ENCODE measurements at places on chromosomes 13 and 19.

DNA sequence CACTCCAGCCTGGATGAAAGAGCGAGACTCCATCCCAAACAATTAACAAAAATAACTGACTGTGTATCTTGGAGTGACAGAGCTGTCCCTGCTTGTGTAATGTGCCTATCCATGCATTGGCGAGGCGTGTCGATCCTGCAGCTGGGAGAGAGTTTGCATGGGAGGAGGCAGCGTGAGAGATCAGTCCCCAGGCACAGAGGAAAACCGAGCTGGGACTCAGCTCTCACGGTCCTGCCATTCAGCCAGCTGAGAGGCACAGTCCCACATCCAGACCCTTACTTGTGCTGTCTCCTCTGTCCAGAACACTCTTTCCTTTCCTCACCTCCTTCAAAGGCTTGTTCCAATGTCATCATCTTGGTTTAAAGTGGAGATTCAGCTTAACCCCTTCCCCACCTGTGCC lies 11.9 kb upstream of the SULT2B1 start:
- DNase-seq = no peak

DNA sequence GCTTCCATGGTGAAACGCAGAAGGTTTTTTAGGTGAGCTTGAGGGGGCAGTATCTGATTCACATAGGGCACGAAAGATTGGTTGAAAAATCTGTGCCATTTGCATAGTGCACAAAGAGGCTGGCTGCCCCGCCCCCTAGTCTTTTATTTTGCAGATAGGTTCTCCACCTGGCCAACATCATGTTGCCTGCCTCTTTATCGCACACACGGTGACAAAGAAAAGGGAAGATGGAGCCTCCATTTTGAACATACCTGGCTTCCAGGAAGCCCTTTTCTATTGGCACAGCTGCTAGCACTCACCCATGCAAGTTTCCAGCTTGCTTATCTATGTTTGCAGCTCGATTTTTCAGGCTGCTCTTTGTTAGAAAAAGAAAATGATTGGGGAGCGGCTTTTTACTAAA lies 316.2 kb upstream of the KLHL1 start:
- no peak for DNase-seq

- DNase-seq = peak; percentile 60
These were observed at the start of gene PKN1 for GRCh38 chr19:14432791-14433553. Gene PKN1, plus strand, starts transcription at chr19:14433306. Its CDS starts 216 bp downstream, at chr19:14433522.

GRCh38 chr13:113832631-113833030 lies 31.2 kb downstream of the GAS6 start:
- DNase-seq = no peak

- DNase-seq = no peak
These were observed 52.6 kb downstream of the MAP4K1 start for GRCh38 chr19:38564981-38565690.

- peak; percentile 50 for DNase-seq
These were observed 60.5 kb downstream of the MAP4K1 start for GRCh38 chr19:38557205-38557799.

GRCh38 chr13:30719525-30719914 lies 15.8 kb upstream of the ALOX5AP start:
- no peak for DNase-seq

DNA sequence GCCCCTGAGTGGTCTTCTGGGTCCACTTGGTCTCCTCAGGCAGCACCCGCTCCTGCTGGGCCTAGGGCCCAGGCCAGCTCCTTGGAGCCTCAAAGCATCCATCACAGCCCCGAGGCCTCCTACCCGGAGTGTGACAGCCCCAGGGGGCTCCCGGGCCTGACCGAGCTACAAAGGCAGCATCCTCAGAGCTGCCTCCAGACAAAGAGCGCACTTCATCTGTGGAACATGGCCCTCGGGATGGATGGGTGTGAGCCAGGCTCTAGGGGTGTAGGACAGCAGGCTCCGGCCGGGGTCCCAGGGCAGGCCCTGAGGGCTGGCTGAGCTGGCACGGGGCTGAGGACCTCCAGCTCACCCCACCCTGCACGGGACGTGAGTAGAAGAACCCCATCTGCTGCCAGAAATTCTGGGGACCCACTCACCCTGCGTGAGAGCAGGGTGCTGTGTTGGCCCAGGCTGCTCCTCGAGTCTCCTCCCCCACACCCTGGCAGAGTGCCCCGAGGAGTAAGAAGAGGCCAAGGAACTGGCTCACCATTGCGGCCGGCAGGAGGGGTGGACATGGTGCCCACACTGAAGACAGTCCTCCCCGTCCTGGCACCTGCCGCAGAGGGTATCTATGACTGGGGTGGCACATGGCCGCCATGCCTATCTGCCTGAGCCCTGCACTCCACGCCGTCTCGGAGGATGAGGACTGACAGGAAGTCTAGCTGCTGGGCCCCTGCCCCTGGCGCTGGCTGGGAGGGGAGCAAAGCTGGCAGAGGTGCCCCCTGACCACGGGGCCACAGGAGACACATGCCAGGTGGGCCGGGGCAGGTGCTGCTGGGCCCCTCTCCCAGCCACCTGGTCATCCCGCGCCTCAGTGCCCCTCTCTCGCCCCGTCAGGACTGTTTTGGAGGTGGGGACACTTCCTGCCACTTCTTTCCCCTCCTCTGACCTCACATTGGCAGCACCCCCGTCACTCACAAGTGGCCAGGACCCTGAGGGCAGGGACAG lies 22.3 kb downstream of the CEBPG start:
- DNase-seq = no peak

GRCh38 chr13:46687810-46688209 lies 109.2 kb downstream of the ESD start:
- DNase-seq = no peak

DNA sequence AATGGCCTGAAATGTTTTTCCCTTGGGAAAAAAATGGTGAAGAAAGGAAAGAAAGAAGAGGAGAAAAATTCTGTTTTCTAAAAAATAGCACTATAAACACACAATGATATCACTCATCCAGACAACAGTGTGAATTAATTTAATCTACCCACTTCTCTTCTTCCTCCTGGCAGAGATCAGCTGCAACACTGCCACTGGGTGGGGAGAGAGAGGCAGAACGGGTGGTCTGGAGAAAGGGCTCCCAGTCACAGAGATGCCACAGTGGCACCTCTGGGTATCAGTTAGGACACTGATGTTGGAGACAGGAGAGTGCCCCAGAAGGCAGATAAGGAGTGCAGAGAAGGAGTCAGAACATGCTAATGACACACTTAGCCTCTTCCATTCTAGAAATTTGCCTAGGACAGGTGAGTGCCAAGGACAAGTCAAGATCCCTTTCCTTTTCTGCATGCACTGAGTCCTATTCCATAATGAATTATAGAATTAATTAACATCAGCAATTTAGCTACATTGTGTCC lies 168.6 kb downstream of the SUCLA2 start:
- DNase-seq = no peak

GRCh38 chr19:7850000-7850813 lies 20.2 kb downstream of the EVI5L start:
- no peak for DNase-seq

GRCh38 chr19:40348961-40349507 lies 539 bp downstream of the PLD3 start:
- no peak for DNase-seq

DNA sequence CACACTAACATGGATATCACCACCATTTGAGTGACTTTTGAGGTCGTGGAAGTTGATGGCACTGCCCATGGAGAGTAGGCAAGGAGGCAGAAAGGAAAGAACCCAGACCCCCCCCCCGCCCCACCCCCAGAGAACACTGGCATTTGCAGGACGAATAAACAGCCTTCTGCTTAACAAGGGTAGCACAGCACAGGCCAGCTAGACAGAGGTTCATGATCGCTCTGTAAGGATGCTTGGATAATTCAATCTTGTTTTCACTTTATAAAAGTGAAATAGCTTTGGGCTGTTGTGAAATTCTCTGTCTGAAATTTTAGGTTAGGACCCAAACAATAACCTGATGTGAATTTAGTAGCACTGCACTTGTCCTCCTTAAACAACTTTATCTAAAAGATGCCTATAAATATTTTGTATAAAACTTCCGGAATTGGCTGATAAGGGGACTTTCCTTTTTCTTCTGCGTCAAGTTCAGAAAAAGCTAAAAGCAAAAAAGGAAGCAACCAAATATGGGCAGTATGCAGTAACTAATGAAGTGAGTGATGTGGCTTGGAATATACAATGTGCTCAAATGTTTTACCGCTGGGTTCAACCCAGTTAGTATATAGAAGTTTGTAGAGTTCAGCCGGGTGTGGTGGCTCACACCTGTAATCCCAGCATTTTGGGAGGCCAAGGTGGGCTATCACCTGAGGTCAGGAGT lies 163.7 kb downstream of the SHISA2 start:
- DNase-seq = no peak

DNA sequence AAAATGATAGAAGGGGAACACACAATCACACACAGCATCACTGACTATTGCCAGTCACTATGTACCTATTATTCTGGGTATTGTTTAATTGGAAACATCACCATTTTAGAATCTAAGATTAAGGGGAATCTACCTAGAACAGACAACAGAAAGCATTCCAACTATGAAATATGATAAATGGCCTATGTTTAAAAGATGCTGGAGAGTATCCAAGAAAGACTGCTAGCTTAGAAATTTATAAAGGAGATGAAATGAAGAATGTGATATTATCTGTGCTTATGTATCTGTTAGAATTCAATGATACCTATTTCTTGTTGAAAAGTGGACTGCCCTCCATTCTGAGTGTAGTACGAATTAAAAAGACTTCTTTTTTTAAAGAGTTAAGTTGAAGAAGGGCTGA lies 50.5 kb downstream of the KCNRG start:
- no peak for DNase-seq

DNA sequence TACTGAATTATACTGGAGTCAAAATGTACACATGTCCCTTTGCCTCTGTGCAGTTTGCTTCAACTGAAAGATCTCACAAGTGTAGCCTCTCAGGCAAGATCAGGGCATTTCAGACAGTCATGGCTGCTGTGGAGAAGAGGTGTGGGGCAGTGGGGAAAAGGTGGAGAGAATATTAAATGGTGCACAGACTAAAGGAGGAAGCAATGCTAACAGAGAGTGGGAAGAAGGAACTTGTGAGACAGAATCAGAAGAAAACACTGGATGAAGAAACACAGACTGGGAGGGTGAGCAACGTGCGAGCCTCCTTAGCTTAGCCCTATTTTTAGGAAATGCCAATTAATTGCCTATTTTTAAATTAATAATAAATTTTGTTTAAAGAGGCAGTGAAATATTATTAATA lies 49.6 kb upstream of the RAP2A start:
- no peak for DNase-seq

GRCh38 chr13:72527333-72527732 lies 200.1 kb downstream of the MZT1 start:
- DNase-seq = no peak

DNA sequence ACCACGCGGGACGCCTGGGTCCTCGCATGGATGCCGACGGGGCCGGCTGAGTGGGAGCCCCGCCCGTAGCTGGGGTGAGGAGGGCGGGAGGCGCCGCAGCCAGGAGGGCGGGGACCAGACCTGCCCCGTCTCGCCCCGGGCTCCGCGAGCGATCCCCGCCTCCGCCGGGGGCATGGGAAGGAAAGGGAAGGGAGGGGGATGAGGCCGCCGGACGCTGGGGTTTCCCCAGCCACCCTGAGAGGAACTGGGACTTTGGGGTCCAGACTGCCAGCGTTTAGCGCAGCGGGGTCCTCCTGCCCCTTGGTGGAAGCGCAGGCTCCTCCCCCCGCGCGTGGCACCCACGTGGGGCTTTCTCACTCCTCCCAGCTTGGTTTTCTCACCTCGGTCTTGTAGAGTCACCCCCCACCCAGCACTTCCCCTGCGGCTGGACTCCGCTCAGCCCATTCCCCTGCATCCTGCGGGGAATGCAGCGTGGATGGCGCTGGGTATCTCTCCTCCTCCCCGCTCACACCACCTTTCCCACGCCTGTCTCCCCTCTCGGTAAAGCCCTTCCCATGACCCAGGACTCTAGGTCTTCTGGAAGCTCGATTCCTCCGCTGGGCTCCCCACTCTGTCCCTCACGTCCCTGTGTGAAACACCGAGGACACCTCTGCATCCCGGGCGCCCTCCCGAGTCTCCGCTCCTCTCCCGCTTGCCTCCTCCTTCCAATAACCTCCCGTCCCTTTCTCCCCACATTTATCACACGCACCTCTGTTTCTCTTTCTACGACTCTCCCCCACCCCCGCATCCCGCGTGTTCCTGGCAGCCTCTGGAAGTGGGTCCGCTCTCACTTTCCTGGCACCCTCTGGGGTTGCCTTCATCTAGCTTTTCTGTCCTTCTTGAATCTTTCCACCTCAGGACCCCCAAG lies 2.1 kb downstream of the TGFB1 start:
- peak; percentile 83 for DNase-seq

DNA sequence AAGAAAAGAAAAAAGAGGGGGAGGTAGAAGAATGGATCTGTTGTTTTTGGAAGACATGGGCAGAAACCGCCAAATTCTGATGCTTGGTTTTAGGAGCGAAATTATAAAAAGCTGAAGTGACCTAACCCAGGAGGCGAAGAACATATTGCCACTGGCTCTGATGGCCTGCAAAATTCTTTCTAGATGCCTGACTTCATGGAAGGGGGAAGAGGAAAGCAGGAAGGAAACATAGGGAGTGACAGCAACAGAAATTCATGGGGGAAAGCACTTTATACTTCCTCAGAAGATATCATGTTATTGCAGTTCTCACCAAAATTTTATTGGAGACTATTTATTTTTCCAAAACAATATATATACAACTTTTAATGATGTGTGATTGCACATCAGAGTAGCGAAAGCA lies 213.5 kb downstream of the DLEU7 start:
- no peak for DNase-seq

GRCh38 chr19:7000333-7000732 lies 20.9 kb downstream of the MBD3L2B start:
- DNase-seq = no peak

- DNase-seq = peak; percentile 82
These were observed 1.5 kb upstream of the FTL start for GRCh38 chr19:48963371-48964204.

- no peak for DNase-seq
These were observed 14.2 kb downstream of the ZNF699 start for GRCh38 chr19:9295411-9295849.

- DNase-seq = peak; percentile 29
These were observed 19.1 kb downstream of the SMARCA4 start for GRCh38 chr19:10979951-10980381.

GRCh38 chr13:100356426-100356825 lies 232.2 kb downstream of the GGACT start:
- DNase-seq = no peak

Measured in activated CD4-positive, alpha-beta T cell treated with anti-CD3 and anti-CD28 coated beads, Interleukin-2, amount 50 U/mL, for 48 hours (primary cell).